ENCODE measurements at places on chromosomes 2 and 18.

GRCh38 chr18:48328473-48329210, 80.5 kb downstream of the ZBTB7C start:
- peak; percentile 27 for DNase-seq

DNA sequence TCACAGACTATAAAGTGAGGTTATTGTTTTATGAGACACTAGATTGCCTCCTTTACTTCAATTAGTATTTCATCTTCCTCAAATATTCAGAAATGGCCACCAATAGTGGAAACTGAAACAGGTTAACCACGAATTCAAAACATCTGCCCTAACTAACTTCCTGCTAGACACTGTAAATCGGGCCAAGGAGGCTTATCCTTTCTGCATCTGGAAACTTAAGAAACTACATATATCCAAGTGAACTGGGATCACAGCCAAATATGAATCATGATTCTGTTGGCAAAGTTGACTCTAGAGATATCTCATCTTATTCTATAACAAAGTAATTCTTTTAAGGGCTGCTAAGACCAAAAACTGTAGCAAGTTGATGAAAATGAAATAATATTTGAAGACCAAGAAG, 136.6 kb upstream of the ZC3H15 start:
- DNase-seq = peak; percentile 61

DNA sequence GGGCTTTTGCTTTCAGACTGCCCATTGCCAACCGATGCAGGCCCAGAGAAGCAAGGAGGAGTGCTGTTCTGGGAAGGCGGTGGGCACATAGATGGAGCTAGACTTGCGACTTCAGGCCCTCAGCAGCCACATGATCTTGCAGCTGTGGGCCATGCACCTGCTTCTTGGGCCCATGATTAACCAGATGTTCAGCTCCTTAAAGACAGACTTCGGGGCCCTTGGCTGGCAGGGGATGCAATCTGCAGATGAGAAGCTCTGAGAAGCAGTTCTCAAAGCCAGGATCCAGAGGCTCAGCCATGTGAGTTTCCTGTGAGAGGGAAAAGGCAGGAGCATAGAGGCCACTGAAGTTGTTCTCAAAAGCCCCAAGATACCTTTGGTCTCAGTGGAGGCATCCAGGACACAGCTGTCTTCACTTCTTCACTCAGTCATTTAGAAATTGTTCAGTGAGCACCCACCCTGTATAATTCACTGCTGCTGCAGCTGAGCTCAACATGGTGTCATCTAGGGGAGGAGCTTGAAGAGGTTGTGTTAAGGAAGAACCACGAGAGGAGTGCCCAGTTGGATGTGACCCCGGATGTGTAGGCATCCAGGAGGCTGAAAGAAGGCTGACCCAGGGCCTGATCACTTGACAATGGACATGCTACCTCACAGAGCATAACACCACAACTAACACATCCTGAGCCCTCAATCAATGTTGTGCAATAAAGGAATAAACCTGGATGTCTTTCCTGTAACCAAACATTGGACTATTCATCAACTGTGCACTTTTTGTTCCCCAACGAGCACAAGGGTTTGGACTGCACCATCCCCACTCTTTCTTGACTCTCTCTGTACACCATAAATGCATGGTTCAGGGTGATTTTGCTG, 44.7 kb upstream of the TMEM200C start:
- DNase-seq = no peak

- no peak for DNase-seq
These were observed 133.0 kb downstream of the WDSUB1 start for GRCh38 chr2:159153463-159153862.

GRCh38 chr2:48282161-48282680, 247.7 kb upstream of the STON1 start:
- DNase-seq = no peak

DNA sequence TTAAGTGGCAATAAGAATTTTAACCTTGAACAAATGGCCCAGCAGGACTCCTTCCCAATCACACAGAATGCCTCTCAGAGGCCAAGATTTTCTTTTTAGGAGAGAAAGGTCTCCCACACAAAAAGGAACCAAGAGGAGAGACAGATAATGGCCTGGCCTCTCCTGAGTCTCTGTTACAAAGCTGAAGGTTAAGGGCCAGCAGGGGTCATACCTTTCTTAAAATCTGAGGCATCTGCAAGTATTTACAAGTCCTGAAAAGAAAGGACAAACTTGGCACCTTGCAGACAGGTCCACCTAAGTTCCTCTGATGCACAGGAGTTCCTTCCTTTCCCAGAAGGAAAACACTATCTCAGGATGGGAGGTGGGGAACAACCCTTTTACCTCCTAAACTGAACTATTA, 142.3 kb downstream of the TMEM163 start:
- DNase-seq = no peak

DNA sequence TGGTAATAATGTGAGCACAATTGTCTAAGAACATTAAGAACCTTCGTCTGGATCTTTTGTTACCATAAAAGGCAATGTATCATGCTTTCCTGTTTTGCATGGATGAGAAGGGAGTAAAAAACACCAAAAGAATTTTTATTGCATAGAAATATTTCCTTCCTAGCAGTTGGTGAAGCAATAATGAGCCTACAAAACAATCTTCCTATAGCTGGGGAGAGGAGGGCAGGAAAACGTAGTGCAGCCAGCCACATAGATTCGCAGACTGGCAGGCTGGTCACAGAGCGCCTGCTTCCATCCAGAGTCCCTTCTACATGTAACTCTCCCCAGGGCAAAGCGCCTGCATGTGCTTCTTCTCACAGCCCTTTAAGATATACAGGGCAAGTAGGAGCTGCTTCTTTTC, 190.4 kb downstream of the BABAM2 start:
- peak; percentile 73 for DNase-seq

DNA sequence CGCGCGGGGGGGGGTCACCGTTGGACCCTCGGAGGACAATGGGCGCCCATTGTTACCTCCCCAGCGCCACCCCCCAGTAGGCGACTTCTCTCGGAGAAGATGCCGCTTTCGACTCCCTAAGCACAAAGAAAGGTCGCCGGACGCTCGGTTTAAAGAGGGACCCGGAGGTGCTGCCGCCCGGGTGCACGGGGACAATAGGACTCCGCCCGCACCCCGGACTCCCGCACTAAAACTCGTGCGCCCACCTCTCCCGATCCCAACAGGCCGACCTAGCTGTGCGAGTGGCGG, 318 bp upstream of the CDC42EP3 start:
- no peak for DNase-seq

GRCh38 chr18:36152781-36153180, 23.1 kb downstream of the ELP2 start:
- no peak for DNase-seq

DNA sequence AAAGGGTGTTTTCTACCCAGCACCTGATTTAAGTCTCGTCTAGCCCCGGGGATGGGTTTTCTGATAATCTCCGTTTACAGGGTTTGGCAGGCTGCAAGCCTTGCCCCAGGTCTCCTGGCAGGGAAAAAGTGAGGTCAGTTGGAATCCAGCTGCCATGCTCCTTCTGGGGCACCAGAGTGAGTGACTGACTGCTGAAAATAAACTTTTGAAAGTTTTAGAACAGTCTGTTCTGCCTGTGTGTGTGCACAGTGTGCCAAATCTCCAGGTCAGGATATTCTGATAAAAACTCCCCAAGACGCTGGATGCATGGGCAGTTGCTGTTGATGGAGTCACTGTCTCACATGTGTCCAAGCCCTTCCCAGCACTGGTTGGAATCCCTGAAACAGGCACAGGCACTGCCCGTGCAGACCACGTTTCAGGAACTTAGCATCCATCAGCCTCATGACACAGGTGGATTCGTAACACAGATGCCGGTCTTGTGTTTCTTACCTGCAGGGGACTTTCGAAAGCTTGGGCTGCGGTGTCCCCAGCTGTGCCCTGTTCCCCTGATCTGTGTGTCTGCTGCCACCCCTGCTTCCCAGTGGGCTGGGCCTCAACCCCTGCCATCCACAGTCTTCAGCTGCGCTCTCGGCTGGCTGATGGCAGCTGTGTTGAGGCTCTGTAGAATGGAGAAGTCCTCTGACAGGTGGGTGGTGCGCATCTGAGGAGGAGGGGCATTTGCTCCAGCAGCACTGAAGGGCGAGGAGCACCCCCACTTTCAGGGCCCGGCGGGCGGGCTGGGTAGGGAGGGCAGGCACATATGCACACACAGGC, 65.0 kb downstream of the SH3RF3 start:
- DNase-seq = no peak

DNA sequence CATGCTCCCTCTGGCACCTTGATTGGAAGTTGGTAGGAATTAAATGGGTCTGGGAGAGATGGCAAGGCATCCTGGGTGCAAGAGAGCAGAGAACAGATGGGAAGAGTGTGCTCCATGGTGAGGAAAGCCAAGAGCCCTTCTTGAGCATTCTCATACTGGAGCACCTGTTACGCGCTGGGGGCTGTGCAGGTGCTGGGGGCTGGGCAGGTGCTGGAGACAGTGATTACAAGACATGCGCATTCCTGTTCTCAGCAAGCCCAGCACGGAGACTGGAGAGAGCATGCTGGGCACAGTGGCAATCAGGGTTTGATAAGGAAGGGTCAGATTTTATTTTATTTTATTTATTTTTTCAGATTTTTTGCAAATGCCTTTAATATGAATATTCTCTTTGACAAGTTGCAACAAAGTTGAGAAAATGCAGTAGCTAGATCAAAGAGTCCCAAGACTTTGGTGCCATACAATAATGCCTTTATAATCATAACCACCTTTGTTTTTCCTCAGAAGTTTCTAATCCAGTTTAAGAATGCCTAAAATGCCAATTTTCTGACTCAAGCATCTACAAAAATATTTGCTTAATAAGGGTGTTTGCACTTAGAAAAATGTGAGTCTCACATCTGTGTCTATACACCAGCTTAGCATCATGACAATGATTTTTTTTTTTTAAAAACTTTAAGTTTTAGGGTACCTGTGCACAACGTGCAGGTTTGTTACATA, 193.3 kb downstream of the RNF152 start:
- DNase-seq = no peak

GRCh38 chr18:74577019-74577418, 20.7 kb upstream of the ZNF407 start:
- no peak for DNase-seq

DNA sequence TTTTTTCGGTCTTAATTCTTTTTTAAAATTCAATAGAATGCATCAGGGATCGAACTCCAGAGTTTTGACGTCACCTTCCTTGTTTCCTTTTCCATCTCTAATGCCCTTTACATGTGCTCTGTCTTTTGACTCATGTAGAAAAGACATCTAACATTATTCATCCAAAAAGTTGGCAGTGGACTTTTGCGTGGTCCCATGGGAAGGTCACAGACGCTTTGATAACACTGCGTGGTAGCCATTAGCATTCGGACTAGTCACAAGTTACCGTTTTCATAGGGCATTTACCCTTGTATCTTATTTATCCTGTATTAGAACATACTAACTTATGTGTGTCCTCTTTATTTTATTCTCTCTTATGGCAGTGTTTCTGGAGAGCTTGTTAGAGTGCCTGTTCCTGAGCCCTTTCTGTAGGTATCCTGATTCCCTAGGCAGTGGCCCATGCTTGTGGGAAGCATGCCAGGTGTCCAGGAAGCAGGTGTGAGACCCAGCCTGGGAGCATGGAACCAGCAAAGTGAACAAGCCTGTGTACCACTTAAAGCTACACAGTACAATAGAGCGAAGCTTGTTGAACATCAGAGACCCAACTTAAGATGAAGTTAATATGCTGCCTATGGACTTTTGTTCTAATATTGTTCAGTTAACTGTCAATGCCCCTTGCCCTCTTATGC, 73.6 kb upstream of the RBM44 start:
- DNase-seq = no peak

- DNase-seq = no peak
These were observed 239.1 kb downstream of the KCNS3 start for GRCh38 chr2:18117592-18117991.

GRCh38 chr2:41717839-41718238, 330.0 kb upstream of the PKDCC start:
- DNase-seq = no peak

DNA sequence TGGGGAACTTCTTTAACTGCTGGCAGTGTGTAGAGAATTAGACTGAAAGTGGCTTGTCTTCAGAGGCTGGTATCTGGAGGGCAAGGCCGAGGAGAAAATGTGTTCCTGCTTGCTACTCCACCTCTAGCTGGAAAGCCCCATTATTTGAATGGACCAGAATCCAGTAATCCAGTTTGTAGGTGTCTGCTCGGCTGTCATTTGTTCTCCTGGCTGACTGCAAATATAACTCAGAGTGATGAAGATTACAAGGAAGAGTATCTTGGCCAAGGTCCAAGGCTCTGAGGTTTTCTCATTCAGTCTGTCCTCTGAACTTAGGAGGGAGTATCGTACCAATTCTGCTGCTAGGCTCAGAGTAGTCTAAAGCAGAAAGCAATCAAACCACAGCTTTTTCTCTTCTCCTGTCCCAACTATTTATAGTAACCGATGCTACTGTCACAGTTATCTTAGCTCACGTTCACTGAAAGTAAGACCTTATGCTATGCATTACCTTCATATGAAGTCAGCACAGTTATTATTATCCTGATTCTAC, 228.6 kb downstream of the SETBP1 start:
- DNase-seq = peak; percentile 30

DNA sequence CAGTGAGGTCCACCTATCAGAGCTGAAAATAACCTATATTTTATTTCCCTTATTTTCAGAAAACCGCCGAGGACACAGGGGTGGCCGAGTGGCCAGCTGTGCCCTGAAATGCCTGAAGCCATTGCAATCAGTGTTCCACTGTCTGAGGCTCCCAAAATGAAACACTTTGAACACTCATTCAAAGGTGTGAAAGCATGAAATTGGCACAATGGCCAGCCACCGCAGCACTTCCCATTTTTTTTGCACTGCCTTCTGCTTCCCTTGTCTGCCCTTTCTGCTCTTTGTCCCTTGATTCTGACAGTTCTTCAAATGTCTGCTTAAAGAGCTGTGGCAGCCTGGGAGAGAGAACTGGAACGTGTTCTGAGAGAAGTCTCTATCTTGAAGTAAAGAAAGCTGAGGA, 1127.5 kb upstream of the CELF4 start:
- no peak for DNase-seq

- DNase-seq = peak; percentile 86
These were observed 40.4 kb downstream of the COL3A1 start for GRCh38 chr2:189014449-189015138.

GRCh38 chr2:31675485-31675901, 94.8 kb upstream of the SRD5A2 start:
- no peak for DNase-seq

GRCh38 chr2:224577541-224577940, 7.6 kb downstream of the CUL3 start:
- DNase-seq = no peak

- no peak for DNase-seq
These were observed 2.9 kb upstream of the CASP8 start for GRCh38 chr2:201257381-201257955.

DNA sequence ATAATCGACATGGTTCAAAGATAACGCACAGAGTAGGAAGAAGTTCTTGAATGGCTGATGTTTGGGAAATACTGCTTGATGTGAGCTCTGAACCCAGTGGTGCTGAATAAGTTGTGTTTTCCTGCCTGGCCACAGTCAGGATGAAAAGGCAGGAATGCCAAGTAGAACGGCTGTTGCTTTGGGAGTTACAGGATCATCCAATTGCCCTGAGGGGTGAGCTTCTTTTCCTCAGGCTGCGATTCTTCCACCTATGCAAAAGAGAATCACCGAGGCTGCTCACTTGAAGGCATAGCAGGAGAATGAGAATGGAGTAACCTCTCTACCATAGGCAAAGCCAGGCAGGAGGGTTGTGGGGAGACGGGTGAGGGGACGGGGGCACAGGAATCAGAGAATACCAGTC, 14.4 kb upstream of the IGFBP2 start:
- DNase-seq = no peak

- DNase-seq = no peak
These were observed 171.1 kb upstream of the CCDC150 start for GRCh38 chr2:196468394-196468793.

- DNase-seq = no peak
These were observed 304.0 kb downstream of the ALK start for GRCh38 chr2:29617351-29617750.
